Hematopoietic multipotent progenitor cell treated with erythropoietin and hydrocortisone succinate and interleukin-3 and kit ligand, for 8 days (in vitro differentiated cells): ENCODE measurements at places on chromosomes 16 and 17.

DNA sequence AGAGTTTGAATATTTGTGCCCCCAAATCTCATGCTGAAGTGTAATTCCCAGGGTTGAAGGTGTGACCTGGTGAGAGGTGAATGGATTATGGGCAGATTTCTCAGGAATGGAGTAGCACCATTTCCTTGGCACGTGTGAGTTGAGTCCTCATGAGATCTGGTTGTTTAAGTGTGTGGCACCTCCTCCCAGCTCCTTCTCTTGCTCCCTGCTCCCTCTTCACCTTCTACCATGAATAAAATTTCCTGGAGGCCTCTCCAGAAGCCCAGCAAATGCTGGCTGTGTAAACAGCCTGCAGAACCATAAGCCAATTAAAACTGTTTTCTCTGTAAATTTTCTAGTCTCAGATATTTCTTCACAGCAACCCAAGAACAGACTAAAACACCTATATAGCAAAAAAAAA, 12.6 kb upstream of the APOH start:
- DNase-seq = no peak

DNA sequence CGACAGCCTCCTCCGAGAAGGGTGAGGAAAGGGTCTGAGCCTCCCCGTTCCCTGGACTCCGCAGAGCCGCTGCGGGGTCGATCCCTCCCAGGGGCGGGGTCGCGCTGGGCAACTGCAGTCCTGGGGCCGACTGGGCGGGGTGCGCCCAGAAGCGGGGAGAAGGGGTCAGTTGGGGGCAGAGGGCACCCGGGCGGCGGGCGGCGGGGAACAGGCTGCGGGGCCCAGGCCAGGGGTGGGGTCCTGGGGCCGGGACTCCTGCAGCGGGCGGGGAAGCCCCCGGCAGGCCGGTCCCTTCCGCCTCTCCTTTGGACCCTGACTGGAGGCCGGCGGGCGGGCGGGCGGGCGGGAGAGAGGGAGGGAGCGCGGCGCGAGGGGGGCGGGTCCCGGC, 352 bp downstream of the GGNBP2 start:
- no peak for DNase-seq

DNA sequence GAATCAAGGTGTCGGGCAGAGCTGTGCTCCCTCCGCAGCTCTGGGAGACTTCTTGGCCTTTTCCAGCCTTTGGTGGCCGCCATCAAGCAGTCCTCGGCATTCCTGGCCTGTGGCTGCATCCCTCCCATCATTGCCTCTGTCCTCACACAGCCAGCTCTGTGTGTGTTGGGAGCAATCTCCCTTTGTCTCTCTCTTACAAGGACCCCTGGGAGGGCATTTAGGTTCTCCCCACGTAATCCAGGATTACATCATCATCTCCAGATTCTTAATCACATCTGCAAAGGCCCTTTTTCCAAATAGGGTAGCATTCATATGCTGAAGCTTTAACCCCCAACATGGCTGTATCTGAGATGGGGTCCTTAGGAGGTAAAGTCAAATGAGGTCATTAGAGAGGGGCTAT, 4.1 kb upstream of the DNAH17 start:
- no peak for DNase-seq

GRCh38 chr17:47072886-47073285, 93.8 kb upstream of the RPRML start:
- DNase-seq = no peak

- peak; percentile 53 for DNase-seq
These were observed 664 bp upstream of the NKD1 start for GRCh38 chr16:50547340-50548124.

GRCh38 chr16:3595521-3596021, 15.8 kb downstream of the SLX4 start:
- DNase-seq = no peak

DNA sequence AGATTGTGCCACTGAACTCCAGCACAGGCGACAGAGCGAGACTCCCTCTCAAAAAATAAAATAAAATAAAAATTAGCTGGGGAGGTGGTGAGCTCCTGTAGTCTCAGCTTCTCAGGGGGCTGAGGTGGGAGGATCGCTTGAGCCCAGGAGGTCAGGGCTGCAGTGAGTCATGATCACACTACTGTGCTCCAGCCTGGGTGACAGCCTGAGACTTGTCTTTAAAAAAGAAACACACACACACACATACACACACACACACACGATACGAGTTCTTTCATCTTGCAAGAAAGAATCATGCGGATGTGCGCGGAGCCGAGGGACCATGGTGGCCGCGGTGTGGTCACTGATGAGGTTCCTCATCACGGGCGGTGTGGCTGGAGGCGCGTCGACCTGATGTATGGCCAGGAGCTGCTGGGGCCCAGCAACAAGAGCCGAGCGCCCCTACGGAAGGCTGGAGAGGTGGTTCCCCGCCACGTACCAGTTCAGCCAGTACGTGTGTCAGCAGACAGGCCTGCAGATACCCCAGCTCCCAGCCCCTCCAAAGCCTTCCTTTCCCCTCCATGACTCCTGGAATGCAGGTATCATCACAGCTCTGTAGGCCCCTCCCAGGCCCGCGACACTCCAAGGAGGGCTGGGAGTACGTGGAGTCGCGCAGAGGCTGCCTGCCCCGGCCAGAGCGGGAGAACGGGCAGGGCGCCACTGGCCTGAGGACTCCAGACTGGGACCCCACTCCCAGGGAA, 20.7 kb downstream of the NXN start:
- no peak for DNase-seq

GRCh38 chr16:86939609-86940008, 361.3 kb downstream of the FOXL1 start:
- DNase-seq = no peak

DNA sequence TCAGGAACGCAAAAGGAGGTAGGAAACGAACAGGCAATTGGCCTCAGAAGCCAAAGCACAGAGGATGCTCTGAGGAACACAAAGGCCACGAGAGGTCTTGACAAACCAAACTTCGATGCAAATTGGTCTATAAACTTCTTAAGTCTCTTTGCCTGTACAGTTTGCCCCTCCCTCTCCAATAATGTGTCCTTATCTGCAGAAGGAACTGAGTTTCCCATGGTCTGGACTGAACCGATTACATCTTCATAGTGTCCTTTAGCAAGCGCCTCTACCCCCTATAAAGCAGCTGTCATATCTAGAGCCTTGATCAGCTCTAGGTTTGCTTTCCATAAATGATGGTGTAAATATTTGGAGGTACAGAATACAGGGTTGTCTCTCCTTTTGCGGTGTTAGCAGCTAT, 3.1 kb upstream of the CDRT4 start:
- DNase-seq = no peak

- DNase-seq = no peak
These were observed 211.8 kb downstream of the ZNF423 start for GRCh38 chr16:49644145-49644463.

GRCh38 chr17:30920683-30921543, 832 bp upstream of the ADAP2 start:
- DNase-seq = no peak

- no peak for DNase-seq
These were observed 78.6 kb downstream of the MYH13 start for GRCh38 chr17:10294180-10294579.

GRCh38 chr17:38693700-38694329, 11.3 kb upstream of the MLLT6 start:
- no peak for DNase-seq
